Stimulated activated CD4-positive, alpha-beta T cell treated with anti-CD3 and anti-CD28 coated beads, Interleukin-12 subunit alpha, Interleukin-12 subunit beta, amount 100 ng/mL, for 48 hours (primary cell): ENCODE measurements at places on chromosomes 7 and 10.

DNA sequence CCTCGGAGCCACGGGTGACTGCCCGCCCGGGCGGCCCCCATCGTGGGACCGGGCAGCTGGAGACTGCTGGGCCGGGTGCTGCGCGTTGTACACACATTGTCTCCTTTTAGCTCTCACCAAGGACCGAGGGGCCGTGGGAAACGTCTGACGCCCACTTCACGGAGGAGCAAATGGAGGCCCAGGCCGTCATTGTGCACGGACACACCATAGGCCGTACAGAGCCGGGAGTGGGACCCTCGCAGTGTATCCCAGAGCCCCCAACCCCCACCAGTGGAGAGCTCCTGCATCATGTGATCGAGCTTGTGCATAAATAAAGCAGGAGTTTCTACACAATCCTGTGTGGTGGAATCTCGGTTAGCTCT is 722 bp downstream of the DENND10 start:
- no peak for DNase-seq

DNA sequence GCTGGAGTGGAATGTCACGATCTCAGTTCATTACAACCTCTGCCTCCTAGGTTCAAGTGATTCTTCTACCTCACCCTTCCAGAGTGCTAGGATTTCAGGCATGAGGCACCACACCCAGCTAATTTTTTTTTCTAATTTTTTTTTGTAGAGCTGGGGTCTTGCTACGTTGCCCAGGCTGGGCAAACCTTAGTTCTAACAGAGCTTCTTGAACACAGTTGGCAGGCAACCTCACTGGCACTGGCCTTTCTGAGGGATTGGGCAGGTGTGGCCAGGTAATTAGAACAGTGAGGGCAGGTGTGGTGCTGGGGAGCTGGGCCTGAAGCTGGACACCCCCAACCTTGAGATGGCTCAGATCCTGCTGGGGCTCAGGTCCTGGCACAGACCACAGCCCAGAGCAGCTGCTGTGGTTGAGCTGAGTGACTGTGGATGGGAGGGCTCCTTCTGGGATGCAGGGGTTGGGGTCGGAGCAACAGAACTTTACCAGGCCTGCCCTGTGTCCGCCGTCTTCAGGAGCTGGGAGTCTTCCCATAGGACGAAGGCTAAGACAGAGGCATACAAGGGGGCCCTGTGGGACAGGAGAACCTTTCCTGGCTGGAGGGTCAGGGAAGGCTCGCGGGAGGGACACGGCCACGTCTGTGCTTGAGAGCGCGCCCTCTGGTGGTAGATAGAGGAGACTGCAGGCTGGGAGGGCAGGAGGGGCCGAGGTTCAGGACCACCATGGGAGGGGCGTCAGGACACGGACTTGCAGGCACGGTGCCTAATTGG is 48.2 kb downstream of the COL26A1 start:
- peak; percentile 11 for DNase-seq

GRCh38 chr7:44401692-44402091 is 76.3 kb upstream of the CAMK2B start:
- DNase-seq, result no peak

- no peak for DNase-seq
These were observed 287.9 kb upstream of the KLF14 start for GRCh38 chr7:131021902-131022301.

DNA sequence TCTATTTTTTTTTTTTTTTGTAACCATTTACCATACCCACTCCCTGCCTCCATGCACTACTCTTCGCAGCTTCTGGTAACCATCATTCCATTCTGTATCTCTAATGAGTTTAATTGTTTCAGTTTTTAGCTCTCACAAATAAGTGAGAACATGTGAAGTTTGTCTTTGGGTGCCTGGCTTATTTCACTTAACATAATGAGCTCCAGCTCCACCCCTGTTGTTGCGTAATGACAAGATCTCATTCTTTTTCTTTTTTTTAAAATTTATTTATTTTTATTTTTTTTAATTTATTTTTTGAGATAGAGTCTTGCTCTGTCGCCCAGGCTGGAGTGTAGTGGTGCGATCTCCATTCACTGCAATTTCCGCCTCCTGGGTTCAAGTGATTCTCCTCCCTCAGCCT is 142.3 kb upstream of the PCLO start:
- no peak for DNase-seq

DNA sequence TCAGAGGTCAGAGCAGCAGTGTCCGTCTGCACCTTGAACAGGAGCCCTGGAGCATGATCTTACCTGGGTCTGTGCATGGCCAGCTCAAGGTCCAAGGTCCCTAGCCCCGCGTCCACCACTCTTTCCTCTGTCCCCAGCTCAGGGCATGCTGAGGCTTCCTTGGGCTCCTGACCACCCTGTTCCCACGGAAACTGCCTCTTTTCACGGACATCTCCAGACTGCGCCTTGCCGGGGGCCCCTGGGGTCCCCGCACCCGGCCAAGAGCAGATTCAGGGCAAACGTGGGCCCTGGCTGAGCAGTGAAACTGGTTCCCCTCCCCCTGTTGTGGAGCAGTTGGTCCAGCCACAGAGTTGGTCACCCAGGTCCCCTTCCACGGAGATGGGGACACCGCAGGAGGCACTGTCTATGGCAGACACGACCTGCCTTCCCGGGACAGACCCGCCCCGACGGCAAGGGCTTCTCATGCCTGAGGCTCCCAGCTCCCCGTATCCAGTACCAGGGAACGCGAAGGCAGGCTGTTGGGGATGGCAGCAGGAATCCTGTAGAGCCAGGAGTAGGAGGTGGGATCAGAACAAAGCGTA is 217.4 kb upstream of the PPP2R2D start:
- no peak for DNase-seq

DNA sequence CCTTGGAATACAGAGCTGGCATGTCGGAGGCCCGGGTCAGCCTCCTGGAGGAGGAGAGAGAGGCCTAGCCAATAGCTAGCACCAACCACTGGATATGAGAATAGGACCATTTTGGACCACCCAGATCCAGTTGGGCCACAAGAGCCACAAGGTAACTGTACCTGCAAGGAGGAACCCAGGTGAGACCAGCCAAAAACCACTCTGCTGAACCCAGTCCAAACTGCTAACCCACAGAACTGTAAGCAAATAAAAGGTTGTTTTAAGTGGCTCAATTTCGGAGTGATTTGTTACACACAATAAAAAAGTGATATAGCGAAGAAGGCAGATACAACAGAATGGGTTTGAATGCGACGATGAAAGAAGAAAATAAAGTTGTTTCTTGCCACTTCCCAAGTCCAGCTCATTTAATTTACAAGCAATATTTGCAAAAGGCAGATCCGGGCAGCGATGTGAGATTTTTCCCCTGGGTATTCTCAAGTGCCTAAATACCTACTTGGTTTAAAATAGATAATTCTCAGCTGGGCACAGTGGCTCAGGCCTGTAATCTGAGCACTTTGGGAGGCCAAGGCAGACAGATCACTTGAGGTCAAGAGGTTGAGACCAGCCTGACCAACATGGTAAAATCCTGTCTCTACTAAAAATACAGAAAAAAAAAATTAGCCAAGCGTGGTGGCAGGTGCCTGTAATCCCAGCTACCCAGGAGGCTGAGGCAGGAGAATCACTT is 23.1 kb downstream of the ZNF467 start:
- no peak for DNase-seq

GRCh38 chr10:60957667-60958221 is 13.8 kb upstream of the RHOBTB1 start:
- no peak for DNase-seq

- DNase-seq, result no peak
These were observed 74.7 kb downstream of the CUX1 start for GRCh38 chr7:101891936-101892640.

DNA sequence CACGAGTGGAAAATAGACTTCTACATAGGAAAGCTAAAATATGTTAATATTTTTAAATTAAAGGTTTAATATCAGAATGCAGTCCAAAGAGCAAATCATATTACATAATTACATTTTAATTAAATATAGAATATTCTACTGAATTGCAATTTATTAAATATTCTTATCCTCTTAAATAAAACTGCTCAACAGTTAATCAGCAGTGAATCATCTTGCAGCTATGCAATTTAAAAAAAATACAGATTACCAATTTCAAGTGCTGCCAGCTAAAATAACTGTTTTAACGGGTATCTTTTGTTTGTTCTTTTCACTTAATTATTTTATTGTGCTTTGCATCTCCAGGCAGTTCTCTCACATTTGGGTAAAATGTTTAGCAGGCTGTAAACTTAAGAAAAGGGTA is 82.2 kb downstream of the ZNRF2 start:
- no peak for DNase-seq
